ENCODE measurements at places on chromosomes 16 and 17. TPM values are rescaled to one million over a fixed set of nuclear protein-coding genes. Genes with fewer than 3 reads are reported as not detected.

GRCh38 chr17:33234930-33235685, 58.0 kb downstream of the ASIC2 start:
- DNase-seq: no peak

- no peak for DNase-seq
Measured at GRCh38 chr16:27690608-27691007, 140.7 kb downstream of the KATNIP start.

GRCh38 chr17:82874011-82874835, 34.4 kb upstream of the ZNF750 start:
- DNase-seq: no peak

- no peak for DNase-seq
Measured at GRCh38 chr17:39231591-39232551, 6.1 kb upstream of the STAC2 start.

GRCh38 chr16:185691-186090, 5.4 kb downstream of the HBQ1 start:
- no peak for DNase-seq

GRCh38 chr17:43832168-43832975, 574 bp downstream of the MPP3 start:
- no peak for DNase-seq

GRCh38 chr16:10745841-10746240, 2.2 kb downstream of the NUBP1 start:
- no peak for DNase-seq

- no peak for DNase-seq
Measured at GRCh38 chr17:7224110-7224509, 4.4 kb downstream of the ACADVL start.

DNA sequence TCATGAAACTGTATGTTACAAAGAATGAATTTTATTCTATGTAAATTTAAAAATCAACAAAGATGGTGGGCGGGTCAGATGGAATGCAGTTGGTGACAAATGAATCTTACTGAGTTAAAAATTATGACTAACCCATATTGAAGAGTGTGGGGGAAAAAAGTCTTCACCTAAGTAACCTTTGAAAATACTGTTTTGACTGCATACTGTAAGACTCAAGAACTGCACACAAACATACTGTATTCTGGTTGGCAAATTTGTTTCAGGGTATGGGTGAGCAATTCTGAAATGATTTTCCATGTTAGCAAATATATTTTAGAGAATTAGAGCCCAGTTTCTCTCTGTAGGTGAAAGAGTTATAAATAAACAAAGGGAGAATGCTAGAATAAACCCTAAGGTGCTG, 153.7 kb upstream of the KCNJ18 start:
- no peak for DNase-seq

DNA sequence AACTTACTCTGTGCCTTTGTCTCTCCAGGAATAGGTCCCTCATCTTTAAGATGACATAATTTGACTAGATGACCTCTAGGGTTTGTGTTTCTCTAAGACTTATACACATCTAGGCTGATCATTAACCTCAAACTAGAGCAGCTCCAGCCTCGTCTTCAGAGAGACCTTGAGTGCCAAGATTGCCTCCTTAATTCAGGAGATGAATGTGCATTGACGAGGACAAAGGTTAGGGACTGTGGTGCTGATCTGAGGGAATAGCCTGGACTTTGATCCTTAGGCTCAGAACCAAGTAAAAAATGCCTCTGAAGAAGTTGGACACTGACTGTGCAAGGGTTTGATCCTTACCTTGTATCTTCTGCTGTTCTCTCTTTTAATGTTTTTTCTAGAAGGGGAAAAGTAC, 17.2 kb upstream of the ASIC2 start:
- DNase-seq: no peak

DNA sequence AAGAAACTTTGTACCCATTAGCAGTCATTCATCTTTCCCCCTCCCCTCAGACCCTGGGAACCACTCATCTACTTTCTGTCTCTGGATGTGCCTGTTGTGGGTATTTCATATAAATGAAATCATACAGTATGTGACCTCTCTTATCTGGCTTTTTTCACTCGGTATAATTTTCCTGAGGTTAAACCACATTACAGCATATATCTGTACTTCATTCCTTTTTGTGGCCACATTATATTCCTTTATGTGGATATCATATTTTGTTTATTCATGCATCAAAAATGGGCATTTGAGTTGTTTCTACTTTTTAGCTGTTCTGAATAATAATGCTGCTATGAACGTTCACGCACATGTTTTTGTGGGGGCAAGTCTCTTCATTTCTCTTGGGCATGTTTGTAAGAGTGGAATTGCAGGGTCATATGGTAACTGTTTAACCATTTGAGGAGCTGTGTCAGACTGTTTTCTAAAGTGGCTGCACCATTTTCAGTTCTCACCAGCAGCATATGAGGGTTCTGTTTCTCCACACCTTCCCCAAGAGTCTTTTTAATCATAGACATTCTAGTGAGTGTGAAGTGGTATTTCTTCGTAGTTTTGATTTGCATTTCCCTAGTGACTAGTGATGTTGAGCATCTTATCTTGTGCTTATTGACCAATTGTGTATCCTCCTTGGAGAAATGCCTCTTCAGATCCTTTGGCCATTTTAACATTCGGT, 3.8 kb downstream of the SNX29 start:
- no peak for DNase-seq

Gene BTBD17
- not detected for total RNA-seq

Gene SRL
- not detected for total RNA-seq

Gene EFNB3
- total RNA-seq: not detected

Gene PTGES3L
- 1.3 TPM for total RNA-seq

Gene HOXB2
- 20.8 TPM for total RNA-seq

Gene C17orf50
- total RNA-seq: not detected

Gene KRT24
- total RNA-seq: not detected

Gene ZG16B
- 3.8 TPM for total RNA-seq

Gene CCL14
- not detected for total RNA-seq

Gene SNAI3
- total RNA-seq: 0.42 TPM

Gene EFCAB13
- 4.9 TPM for total RNA-seq

Measured in natural killer cell treated with Interleukin-12 subunit alpha and Interleukin-12 subunit beta and Interleukin-15 and Interleukin-18, amount 100 ng/mL, for 72 hours (primary cell).